Right atrium auricular region (tissue), 2 donors: ENCODE measurements at places on chromosomes 12 and 14. TPM values are rescaled to one million over a fixed set of nuclear protein-coding genes. Genes with fewer than 3 reads are reported as not detected.

DNA sequence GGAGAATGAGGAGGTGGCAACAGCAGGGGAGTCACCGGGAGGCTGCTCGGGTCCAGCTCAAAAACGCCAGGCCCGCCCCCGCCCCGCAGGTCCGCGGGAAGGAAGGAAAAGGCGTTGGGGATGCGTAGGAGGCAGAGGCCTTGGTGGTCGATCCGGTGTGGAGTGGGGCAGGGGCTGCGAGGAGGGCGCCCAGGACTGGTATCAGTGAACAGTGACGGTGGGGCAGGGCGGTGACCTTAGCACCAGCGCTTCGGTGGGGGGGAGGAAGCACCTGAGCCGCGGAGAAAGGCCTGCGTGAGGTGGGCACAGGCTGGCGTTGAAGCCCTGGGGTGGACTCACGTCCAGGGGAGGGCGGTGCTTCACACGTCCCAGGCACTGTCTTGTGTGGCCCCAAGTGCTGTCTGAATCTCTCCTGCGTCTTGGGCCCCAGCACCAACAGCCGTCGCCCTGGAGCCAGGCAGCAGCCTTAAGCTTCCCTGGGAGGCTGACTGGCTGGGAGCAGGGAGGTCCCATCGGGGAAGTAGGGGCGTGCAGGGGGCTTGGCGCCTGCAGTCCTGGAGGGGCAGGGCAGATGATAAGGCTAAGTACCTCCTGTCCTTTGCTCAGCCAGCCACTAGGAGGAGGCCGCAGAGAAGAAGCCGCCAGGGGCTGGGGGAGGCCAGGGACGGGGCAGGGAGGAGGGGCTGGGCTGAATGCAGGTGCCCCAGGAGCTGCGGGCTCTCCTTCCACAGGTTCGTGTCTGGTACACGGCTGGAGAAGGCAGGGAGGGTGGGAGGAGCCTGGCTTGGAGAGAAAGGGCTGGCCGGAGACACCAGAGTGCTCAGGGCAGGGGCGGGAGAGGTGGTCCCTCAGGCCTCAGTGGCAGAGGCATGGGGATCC, 26.5 kb downstream of the ZBTB42 start:
- peaks cover 22% of the 10 kb centered on the region for H3K4me1 ChIP-seq
- no peaks in the 10 kb centered on the region for H3K27me3 ChIP-seq

DNA sequence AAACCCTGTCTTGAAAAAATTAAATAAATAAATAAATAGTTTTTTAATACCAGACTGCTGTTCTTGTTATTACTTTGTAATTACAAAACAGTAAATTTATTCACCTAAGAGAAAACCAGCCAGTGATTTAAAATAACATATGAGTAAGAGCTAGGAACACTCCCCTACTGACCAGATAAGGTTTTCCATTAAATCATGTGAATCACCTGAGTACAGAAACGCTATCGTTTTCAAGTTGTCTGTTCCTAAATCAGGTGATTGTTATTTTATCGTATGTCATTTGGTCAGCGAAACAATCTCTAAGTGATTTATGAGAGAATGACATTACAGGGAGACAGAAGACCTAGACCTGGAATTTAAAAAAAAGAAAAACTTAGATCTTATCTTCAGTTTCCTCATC, 47.3 kb downstream of the RPS29 start:
- no peak overlapping the region for H3K27ac ChIP-seq
- no peak for DNase-seq
- no peaks in the 10 kb centered on the region for H3K27me3 ChIP-seq
- H3K36me3 ChIP-seq = no peaks in the 10 kb centered on the region

GRCh38 chr12:12281134-12281533, 14.3 kb upstream of the LRP6 start:
- H3K36me3 ChIP-seq = no peaks in the 10 kb centered on the region
- no peak for DNase-seq
- no peaks in the 10 kb centered on the region for H3K4me1 ChIP-seq
- no peak overlapping the region for H3K27ac ChIP-seq
- H3K27me3 ChIP-seq = no peaks in the 10 kb centered on the region

DNA sequence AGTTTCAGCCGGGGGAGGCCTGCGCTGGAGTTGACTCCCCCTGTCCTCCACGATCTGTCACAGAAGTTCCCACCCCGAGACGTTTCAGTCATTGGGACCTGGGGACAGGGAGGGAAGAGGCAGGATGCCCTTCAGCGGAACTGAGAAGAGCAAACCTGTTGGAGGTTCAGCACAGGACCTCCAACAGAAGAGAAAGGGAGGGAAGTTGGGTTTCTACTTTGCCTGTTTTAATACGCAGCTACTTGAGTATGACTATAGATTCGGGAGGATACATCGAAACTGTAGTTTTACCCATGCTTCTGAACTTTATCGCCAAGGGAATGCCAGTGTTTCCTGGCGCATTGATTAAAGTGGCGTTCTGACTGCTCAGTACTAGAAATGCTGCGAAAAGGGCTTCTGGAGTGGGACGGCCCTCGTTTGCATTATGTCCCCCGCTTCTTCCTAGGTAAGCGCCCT, 2.3 kb upstream of the DUSP6 start:
- H3K27me3 ChIP-seq = no peaks in the 10 kb centered on the region
- peak overlapping the region; percentile 99 for H3K27ac ChIP-seq
- H3K4me1 ChIP-seq = no peaks in the 10 kb centered on the region
- peak overlapping the region; percentile 84 for H3K4me3 ChIP-seq
- H3K36me3 ChIP-seq = no peaks in the 10 kb centered on the region

- H3K4me1 ChIP-seq = peaks cover 56% of the 10 kb centered on the region
- no peaks in the 10 kb centered on the region for H3K27me3 ChIP-seq
- peak; percentile 92 for DNase-seq
- H3K36me3 ChIP-seq = peaks cover 3% of the 10 kb centered on the region
Measured at GRCh38 chr12:55830601-55831446, 1.4 kb upstream of the DNAJC14 start.

The CHD8 gene
- total RNA-seq = 39.1 TPM

DNA sequence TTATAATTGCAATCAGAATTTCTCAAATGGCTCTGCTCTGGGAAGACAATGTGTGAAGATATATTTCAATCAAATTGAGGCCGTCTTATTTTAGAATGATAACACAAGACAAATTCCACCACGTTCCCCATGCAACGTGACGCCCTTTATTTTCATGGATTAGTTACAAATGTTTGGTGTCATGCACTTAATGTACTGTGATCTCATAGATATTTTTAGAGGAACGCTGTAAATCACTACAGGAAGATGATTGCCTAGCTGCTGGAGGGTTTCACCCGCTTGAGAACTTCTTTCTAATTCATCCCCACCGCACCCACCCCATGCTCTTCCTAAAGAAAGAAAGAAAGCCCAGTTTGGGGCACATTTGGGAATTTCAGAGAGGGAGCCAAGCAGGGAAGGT, 117.2 kb downstream of the PLXNC1 start:
- peaks cover 59% of the 10 kb centered on the region for H3K4me1 ChIP-seq
- H3K27me3 ChIP-seq = no peaks in the 10 kb centered on the region

- no peak for DNase-seq
- H3K27me3 ChIP-seq = no peaks in the 10 kb centered on the region
- no peaks in the 10 kb centered on the region for H3K4me1 ChIP-seq
- H3K27ac ChIP-seq = no peak overlapping the region
Measured at GRCh38 chr14:67853715-67854114, 34.1 kb downstream of the RAD51B start.

The TAS2R7 gene
- total RNA-seq = not detected

The GPR162 gene
- total RNA-seq = 0.44 TPM

The HCAR2 gene
- total RNA-seq = not detected

- H3K27me3 ChIP-seq = no peaks in the 10 kb centered on the region
- peak overlapping the region; percentile 55 for H3K27ac ChIP-seq
- no peaks in the 10 kb centered on the region for H3K4me1 ChIP-seq
- no peak overlapping the region for H3K4me3 ChIP-seq
- no peaks in the 10 kb centered on the region for H3K36me3 ChIP-seq
Measured at GRCh38 chr14:69355607-69356281, 42.4 kb downstream of the ERH start.

The LMNTD1 gene
- not detected for total RNA-seq

The RNASE7 gene
- total RNA-seq = not detected

DNA sequence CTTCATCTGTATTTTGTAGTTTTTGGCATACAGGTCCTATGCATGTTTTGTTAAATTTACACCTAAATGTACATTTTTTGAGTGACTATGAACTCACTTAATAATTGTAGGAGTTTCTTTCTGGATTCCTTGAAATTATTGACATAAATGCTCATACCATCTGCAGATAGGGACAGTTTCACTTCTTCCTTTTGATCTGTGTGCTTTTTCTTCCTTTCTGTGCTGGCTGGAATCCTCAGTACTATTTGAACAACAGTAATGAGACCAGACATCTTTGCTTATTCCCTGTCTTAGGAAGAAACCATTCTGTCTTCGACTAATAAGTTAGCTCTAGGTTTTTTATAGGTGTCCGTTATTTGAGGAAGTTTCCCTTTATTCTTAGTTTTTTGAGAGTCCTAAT, 110.3 kb downstream of the ADGRD1 start:
- H3K27ac ChIP-seq = no peak overlapping the region
- H3K36me3 ChIP-seq = no peaks in the 10 kb centered on the region
- H3K4me1 ChIP-seq = peaks cover 43% of the 10 kb centered on the region
- H3K27me3 ChIP-seq = no peaks in the 10 kb centered on the region
- DNase-seq = no peak
- H3K4me3 ChIP-seq = no peak overlapping the region
